Diencephalon (tissue), 1 donor: ENCODE measurements at places on chromosomes 1 and 21. TPM values are rescaled to one million over a fixed set of nuclear protein-coding genes. Genes with fewer than 3 reads are reported as not detected.

Gene NEK2
- total RNA-seq, result 4.8 TPM

Gene CD1D
- 0.23 TPM for total RNA-seq

Gene IGSF21
- 78.2 TPM for total RNA-seq

Gene S100A7
- not detected for total RNA-seq

Gene APCS
- not detected for total RNA-seq

Gene NME7
- 45.0 TPM for total RNA-seq

Gene LMX1A
- 3.7 TPM for total RNA-seq

Gene TTC22
- total RNA-seq, result 1.2 TPM

Gene IGSF3
- total RNA-seq, result 98.0 TPM

Gene GBP1
- total RNA-seq, result 0.69 TPM

Gene FAM72A
- 3.0 TPM for total RNA-seq

Gene SYCP1
- not detected for total RNA-seq

Gene DHRS3
- total RNA-seq, result 28.4 TPM

Gene PRDM16
- total RNA-seq, result 3.2 TPM
